B cell (primary cell): ENCODE measurements at places on chromosomes 2 and 18. TPM values are rescaled to one million over a fixed set of nuclear protein-coding genes. Genes with fewer than 3 reads are reported as not detected.

DNA sequence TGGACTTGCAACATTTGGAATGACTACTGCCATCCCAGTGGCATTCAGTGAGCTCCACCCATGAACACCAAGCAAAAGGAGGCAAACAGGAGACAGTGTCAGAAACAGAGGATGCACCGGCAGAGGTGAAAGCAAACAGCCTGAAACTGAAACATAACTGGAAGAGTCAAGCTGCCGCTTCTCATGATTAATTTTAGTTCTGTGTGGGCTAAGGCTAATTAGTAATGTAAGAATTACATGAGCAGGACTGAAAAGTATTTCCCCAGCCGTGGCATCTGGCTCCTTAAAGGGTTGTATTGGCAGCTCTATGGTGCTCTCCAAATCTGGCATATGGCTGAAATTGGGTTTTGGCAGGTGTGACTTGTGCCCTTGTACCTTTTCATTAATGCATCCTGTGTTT lies 1108.1 kb downstream of the TSN start:
- H3K36me3 ChIP-seq = no peaks in the 10 kb centered on the region
- no peak for DNase-seq
- H3K4me3 ChIP-seq = no peak overlapping the region
- no peaks in the 10 kb centered on the region for H3K27me3 ChIP-seq
- H3K27ac ChIP-seq = no peak overlapping the region

DNA sequence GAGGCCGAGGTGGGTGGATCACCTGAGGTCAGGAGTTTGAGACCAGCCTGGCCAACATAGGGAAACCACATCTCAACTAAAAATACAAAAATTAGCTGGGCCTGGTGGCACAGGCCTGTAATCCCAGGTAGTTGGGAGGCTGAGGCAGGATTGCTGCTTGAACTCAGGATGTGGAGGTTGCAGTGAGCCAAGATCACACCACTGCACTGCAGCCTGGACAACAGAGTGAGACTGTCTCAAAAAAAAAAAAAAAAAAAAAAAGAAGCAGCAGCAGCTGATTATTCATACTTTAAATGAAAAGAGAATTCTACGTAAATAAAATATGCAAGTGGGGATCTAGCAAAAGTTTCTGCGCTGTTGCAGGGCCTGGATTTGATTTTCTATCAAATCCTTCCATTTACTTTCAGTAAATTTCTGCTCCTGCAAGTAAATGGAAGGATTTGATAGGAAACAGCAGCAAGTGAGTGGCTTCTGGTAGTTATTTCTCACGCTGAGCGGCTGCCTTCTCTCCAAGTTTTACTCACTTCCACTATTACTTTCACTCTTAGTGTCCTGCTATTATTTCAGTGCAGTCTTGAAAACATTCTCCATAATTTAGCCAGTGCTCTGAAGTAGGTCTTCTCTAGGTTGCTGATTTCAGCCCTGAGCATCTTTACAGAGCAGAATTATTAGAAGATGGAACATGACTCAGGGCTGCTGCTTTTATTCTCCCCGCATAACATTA lies 68.4 kb downstream of the SLC16A14 start:
- DNase-seq = peak; percentile 44
- H3K27ac ChIP-seq = peak overlapping the region; percentile 43
- H3K4me3 ChIP-seq = no peak overlapping the region
- H3K27me3 ChIP-seq = no peaks in the 10 kb centered on the region
- no peaks in the 10 kb centered on the region for H3K36me3 ChIP-seq

DNA sequence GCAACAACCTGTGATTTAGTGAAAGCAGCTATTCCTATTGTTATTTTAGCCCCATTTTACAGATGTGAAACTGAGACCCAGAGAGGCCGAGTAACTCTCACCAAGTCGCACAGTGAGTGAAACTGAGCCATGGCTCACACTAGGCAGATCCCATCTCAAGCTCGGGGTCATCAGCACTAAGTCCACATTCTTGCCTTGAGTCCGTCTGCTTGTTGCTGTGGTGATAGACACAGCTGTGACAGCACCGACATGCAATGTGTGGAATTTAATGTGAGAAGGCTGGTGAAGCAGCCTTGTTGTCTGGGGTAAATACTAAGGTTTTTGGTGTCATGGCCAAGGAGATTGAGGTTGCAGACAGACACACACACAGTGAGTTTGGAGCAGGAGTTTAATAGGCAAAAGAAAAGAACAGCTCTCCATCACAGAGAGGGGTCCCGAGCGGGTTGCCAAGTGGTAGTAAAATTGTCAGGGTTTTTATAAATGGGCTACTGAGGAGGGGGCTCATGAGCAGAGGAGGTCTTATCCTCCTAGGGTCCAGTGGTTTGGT lies 40.2 kb upstream of the GMCL1 start:
- H3K4me3 ChIP-seq = no peak overlapping the region
- no peaks in the 10 kb centered on the region for H3K27me3 ChIP-seq
- peaks cover 2% of the 10 kb centered on the region for H3K36me3 ChIP-seq
- DNase-seq = no peak
- peak overlapping the region; percentile 43 for H3K27ac ChIP-seq
- peaks cover 44% of the 10 kb centered on the region for H3K4me1 ChIP-seq

DNA sequence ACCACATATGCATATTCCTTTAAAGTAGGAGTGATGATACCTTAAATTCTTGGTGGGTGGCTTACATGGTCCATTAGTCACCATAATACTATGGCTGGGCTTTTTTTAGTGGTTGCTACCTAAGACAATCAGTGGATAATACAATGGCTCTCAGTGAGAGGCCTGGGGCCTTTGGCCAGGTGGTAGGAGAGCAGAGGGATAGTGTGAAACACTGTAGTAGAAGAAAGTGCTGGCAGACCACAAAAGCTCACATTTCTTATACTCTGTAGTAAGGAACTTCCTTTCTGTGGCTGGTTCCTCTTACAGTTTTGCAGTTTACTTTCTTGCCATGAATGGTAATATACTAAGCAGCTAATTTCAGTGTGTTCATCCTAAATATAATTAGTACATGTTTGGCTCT lies 583.5 kb downstream of the XIRP2 start:
- no peaks in the 10 kb centered on the region for H3K36me3 ChIP-seq
- no peaks in the 10 kb centered on the region for H3K4me1 ChIP-seq
- H3K4me3 ChIP-seq = no peak overlapping the region
- no peak overlapping the region for H3K27ac ChIP-seq
- no peaks in the 10 kb centered on the region for H3K27me3 ChIP-seq

- H3K4me3 ChIP-seq = no peak overlapping the region
- no peaks in the 10 kb centered on the region for H3K36me3 ChIP-seq
- no peak for DNase-seq
- no peak overlapping the region for H3K27ac ChIP-seq
Observed at GRCh38 chr18:48004577-48004976, 74.1 kb upstream of the SMAD2 start.

- H3K27ac ChIP-seq = no peak within 1 kb of the TSS
- no peaks in the 10 kb centered on the region for H3K36me3 ChIP-seq
- DNase-seq = peak; percentile 18
- H3K27me3 ChIP-seq = peaks cover 45% of the 10 kb centered on the region
- peaks cover 16% of the 10 kb centered on the region for H3K4me1 ChIP-seq
- peak within 1 kb of the TSS; percentile 41 for H3K4me3 ChIP-seq
Observed at GRCh38 chr2:1744446-1745170, at the start of gene PXDN. PXDN (minus strand) TSS chr2:1744515; CDS start chr2:1744455, 60 bp downstream.

DNA sequence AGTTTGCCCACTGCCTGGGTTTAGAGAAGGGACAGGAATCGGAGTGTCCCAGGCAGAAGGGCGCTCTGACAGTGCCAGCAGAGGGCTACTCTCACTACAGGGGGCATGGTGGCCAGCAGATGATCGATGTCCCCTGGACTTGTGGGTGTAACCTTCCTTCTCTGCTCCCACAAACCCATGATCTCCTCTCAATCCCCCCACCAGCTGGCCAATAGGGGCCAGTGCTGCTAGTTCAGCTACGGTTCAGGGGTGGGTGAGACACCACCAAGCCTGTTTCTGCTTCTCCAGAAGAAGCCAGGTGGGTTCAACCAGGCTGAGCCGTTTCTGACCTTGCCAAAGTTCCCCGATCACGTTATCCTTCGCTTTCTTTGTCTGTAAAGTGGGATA lies 1.3 kb downstream of the NPPC start:
- H3K36me3 ChIP-seq = no peaks in the 10 kb centered on the region
- H3K27ac ChIP-seq = no peak overlapping the region
- peaks cover 27% of the 10 kb centered on the region for H3K4me1 ChIP-seq
- peak overlapping the region; percentile 4 for H3K4me3 ChIP-seq
- no peak for DNase-seq
- H3K27me3 ChIP-seq = no peaks in the 10 kb centered on the region

DNA sequence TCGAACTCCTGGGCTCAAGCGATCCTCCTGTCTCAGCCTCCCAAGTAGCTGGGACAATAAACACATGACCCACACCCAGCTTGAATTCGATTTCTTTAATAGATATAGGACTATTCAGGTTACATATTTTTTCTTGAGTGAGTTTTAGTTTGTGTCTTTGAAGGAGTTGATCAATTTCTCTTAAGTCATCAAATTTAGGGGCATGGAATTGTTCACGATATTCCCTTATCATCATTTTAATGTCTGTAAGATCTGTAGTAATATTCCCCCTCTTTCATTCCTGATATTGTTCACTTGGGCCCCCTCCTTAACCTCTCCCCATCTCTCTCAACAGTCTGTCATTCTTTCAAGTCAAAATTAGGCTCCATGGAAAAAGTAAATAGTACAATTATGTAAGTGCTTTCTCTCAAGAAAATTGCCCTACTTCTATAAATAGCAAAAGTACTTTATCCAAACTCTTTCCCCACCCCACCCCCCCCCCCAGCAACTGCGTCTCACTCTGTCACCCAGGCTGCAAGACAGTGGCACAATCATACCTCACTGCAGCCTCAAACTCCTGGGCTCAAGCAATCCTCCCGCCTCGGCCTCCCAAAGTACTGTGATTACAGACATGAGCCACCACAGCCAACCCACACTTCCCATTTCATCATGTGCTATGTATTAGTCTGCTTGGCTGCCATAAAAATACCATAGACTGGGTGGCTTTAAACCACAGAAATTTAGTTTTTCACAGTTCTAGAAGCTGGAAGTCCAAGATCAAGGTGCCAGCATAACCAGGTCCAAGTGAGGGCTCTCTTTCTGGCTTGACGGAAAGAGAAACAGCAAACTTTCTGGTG lies 20.1 kb downstream of the WDR33 start:
- no peak for DNase-seq
- no peak overlapping the region for H3K4me3 ChIP-seq
- H3K4me1 ChIP-seq = peaks cover 20% of the 10 kb centered on the region
- no peaks in the 10 kb centered on the region for H3K27me3 ChIP-seq
- H3K36me3 ChIP-seq = no peaks in the 10 kb centered on the region
- H3K27ac ChIP-seq = no peak overlapping the region

GRCh38 chr2:24793761-24794435 lies 673 bp downstream of the CENPO start:
- no peaks in the 10 kb centered on the region for H3K27me3 ChIP-seq
- H3K4me1 ChIP-seq = peaks cover 16% of the 10 kb centered on the region
- no peak overlapping the region for H3K27ac ChIP-seq
- no peaks in the 10 kb centered on the region for H3K36me3 ChIP-seq
- peak overlapping the region; percentile 91 for H3K4me3 ChIP-seq

DNA sequence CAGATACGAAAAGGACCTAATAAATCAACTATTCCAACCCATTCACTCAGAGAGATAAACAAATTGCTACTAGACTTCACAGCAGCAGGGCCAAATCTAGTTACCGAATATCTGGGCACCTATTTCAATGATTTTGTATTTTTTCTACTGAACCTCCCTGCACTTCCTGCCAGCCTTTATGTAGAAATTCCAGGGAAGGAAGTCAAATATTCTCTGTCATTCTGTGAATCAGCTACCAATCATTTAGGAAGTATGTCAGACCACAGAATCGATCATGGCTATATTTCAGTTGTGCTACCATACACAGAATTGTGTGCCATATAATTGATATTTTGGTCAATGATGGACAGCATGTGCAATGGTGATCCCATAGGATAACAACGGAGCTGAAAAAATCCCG lies 109.6 kb upstream of the SPOPL start:
- no peak overlapping the region for H3K27ac ChIP-seq
- H3K36me3 ChIP-seq = no peaks in the 10 kb centered on the region
- no peak overlapping the region for H3K4me3 ChIP-seq
- no peaks in the 10 kb centered on the region for H3K27me3 ChIP-seq
- no peaks in the 10 kb centered on the region for H3K4me1 ChIP-seq

- peak; percentile 71 for DNase-seq
- no peak overlapping the region for H3K27ac ChIP-seq
- H3K27me3 ChIP-seq = no peaks in the 10 kb centered on the region
- H3K4me3 ChIP-seq = no peak overlapping the region
- H3K4me1 ChIP-seq = no peaks in the 10 kb centered on the region
Observed at GRCh38 chr2:196750977-196751631, 48.4 kb downstream of the GTF3C3 start.

GRCh38 chr2:154264024-154264423 lies 392.3 kb downstream of the GALNT13 start:
- H3K4me1 ChIP-seq = no peaks in the 10 kb centered on the region
- DNase-seq = no peak
- H3K4me3 ChIP-seq = no peak overlapping the region
- H3K27ac ChIP-seq = no peak overlapping the region
- no peaks in the 10 kb centered on the region for H3K36me3 ChIP-seq

DNA sequence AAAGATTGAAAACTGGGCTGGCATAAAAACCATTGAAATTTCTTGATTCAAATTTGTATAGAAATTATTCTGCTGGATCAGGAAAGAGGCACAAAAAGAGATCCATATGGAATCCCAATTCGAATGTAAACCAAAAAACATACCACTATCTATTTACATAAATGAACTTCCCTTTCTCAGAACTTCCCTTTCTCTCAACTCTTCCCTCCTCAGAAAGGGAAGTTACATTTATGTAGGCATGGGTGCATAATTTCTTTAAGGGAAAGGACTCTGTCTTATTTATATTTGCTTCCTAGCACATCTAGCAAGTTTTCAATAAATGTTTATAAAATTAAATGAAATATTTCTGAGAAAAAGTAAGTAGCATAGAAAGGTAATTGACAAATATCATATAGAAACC lies 398.1 kb upstream of the ATP5MC3 start:
- H3K27me3 ChIP-seq = no peaks in the 10 kb centered on the region
- H3K27ac ChIP-seq = no peak overlapping the region
- no peaks in the 10 kb centered on the region for H3K36me3 ChIP-seq
- no peak overlapping the region for H3K4me3 ChIP-seq

GRCh38 chr2:60351321-60351720 lies 202.1 kb downstream of the BCL11A start:
- DNase-seq = no peak
- no peak overlapping the region for H3K4me3 ChIP-seq
- H3K27ac ChIP-seq = peak overlapping the region; percentile 95
- H3K4me1 ChIP-seq = peaks cover 94% of the 10 kb centered on the region

DNA sequence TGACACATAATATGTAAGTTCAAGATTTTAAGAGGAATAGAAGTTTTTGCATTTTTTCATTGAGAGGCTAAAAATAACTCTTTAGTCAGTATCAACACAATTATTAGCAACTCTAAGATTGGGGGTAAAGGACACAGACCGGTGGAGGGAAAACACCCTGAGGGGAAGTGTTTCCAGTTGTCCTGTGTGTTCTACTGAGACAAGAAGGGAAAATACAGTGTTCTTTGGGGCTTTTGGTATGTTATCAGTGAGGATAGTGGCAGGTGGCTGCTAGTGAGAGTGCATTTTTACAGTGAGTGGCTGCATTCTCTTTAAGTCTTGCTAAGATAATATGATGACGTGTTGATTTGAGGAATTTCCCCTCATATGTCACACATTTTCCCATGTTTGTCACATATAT lies 507.5 kb downstream of the PARD3B start:
- H3K4me3 ChIP-seq = no peak overlapping the region
- no peak overlapping the region for H3K27ac ChIP-seq
- no peaks in the 10 kb centered on the region for H3K27me3 ChIP-seq
- H3K36me3 ChIP-seq = no peaks in the 10 kb centered on the region

The PPP1R1C gene
- not detected in 2 replicates for total RNA-seq

The PNO1 gene
- 10.8 and 12.3 TPM in 2 replicates for total RNA-seq

The DIS3L2 gene
- total RNA-seq = 70.1 and 74.3 TPM in 2 replicates

The SLC5A7 gene
- not detected in 2 replicates for total RNA-seq

The MATN3 gene
- not detected in 2 replicates for total RNA-seq

The HJURP gene
- total RNA-seq = 0.42 and 0.73 TPM in 2 replicates

The BCL11A gene
- total RNA-seq = 373 and 383 TPM in 2 replicates

The PTPRN gene
- total RNA-seq = not detected in 2 replicates

The TOGARAM2 gene
- 0.25 and 0.58 TPM in 2 replicates for total RNA-seq

The OSBPL1A gene
- total RNA-seq = 0.63 and 0.86 TPM in 2 replicates
